DMS79 treated with DMSO at 0.1 percent for 48 hours (cell line): ENCODE measurements at places on chromosomes 3 and 15.
A peak's percentile ranks its signal among the peaks of the same experiment; 100 is the strongest.

DNA sequence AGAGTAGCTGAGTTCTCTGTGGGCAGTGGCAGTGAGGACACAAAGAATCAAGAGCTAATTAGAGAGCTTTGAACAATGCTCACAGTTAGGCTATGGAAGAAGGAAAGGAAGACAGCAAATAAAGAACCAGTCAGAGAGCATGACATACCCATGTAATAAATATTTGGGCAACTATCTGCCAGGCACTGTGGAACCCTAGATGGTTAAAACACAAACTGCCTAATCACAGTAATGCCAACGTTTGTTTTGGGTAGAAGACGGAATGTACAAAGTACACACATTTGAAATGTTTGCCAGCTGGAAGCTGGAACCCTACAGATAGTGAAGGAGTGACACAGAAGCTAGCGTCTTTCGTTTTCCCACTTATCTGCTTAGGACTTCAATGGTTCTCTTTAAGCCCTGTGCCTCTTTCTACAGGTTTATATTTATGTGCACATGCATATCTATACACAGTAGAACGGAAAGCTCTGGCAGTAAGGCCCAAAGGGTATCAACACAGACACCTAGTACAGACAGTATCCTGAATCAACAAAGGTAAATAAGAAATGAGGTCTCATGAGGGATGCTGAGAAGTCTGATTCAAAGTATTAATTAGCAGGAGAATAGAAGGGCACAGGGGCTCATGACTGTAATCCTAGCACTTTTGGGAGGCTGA lies 44.6 kb downstream of the ANKRD28 start:
- no peak for DNase-seq

- no peak for DNase-seq
These were observed 17.7 kb downstream of the CPN2 start for GRCh38 chr3:194333212-194333980.

DNA sequence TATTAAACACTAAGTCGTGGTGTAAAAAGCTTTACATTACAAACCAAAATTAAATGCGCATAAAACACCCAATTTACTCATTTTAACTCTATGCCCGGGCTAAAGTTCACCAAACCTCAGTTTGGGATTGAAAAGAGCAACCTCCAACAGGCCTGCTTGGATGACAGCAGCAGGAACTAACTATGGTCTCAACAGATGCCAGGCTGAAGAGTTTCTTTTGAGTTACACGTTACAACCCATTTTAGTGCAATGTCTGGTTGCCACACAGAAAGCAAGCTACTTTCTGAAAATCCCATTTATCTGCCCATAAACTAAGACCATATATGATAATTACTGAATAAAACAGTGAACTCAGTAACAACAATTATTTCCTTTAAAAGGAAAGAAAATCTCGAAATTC lies 2.2 kb downstream of the SATB1 start:
- no peak for DNase-seq

DNA sequence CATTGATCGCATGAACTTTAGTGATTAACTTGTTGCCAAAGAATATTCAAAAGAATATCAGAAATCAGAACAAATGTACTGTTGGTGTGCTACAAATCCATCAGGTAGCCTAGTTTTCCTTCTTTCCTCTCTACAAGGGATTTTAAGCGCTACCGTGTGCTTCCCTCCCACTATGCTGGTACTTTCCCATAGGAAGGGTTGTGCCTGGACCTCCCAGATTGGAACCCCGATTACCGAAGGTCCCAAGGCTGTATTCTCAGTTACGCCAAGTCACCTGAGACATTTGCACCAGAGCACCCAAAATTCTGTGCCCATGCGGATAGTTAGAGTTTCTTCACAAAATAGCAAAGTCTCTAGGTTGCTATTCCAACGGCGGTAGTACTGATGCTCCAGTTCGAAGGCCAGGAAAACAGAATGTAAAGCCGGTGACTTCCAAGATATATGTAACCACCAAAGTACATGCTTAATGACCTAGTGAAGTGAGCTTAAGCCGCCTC lies 23.4 kb upstream of the GATM start:
- DNase-seq: no peak

- DNase-seq: no peak
These were observed 2.9 kb upstream of the FYTTD1 start for GRCh38 chr3:197746801-197747237.

DNA sequence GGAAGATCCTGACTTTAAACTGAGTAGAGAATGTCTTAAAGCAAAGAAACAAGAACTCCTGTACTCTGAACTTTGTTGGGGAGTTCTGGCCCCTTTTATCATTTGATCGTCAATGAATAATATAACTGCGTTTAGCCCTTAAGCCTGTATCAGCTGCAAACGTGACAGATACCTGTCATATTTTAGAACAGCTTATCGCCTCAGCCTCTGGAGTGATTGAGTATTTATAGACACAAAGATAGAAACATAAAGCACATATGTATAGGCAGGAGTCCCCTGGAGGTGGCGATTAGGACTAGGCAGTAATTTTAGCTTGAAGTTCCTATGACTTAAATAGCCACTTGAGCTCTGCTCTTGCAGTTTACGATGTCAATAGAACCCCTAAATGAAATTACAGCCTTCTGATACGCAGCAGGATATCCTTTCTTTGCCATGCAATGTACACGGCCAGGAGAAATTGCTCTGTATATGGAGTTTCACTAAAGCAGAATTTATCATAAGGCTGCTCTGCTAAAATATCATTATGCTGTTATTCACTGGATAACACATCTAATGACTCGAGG lies 321.8 kb downstream of the TIGIT start:
- peak; percentile 47 for DNase-seq

- no peak for DNase-seq
These were observed 325.0 kb downstream of the FOXP1 start for GRCh38 chr3:71258526-71258925.

- DNase-seq: no peak
These were observed 35.2 kb upstream of the FGD5 start for GRCh38 chr3:14783480-14784086.
